ENCODE measurements at places on chromosomes 4 and X.

DNA sequence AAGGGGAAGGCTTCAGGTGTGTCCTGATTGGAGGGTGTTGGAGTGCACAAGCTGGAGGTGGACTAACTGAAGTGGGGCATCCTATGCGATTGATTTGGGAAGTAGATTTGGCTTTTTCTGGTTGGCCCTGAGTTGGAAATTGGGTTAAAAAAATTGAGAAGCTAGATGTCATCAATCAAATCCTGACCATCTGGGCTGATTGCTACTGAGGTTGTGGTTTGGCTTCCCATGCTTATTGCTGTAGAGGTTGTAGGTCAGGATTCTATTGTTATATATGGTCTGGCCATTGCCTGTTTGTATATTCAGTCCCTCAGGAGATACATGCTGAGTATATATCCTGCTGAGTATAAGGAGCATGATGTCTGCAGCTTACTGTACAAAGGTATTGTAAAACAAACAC is 7.7 kb upstream of the ZNF81 start:
- DNase-seq, result no peak

DNA sequence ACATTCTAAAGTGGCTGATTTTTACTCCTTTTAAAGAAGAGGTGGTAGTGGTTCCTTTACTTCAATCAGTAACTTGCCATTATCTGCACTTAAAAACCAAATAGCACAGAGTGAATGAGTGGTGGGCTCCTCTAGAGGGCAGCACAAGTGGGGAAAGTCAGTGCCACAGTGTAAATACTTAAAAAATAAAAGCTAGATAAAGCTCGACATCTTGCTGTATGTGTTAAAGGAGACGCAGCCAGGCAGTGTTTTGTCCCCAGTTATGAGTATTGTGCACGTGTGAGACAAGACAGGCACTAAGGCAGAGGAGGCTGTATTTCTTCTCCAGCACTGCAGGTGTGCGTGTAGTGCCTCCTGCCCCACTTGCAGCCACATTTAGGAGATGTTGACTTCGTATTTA is 24.6 kb downstream of the NAP1L5 start:
- peak; percentile 48 for DNase-seq

- no peak for DNase-seq
Measured at GRCh38 chr4:40734497-40734896, 15.3 kb upstream of the NSUN7 start.

DNA sequence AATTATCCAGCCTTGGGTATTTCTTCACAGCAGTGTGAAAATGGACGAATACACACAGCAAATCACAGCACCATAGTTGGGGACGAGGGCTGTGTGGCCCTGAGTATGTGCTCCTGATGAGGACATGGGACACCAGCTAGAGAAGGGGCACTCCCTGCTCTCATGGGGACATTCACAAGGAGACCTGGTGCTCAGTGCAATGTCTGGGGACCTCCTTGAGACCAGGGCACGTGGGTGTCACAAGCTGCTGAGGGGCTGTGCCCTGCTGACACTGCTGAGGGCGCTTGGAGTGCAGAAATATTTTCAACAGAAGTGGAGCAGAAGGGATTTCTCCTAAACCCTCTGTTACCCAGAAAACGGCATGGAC is 65.4 kb downstream of the TRMT44 start:
- no peak for DNase-seq

DNA sequence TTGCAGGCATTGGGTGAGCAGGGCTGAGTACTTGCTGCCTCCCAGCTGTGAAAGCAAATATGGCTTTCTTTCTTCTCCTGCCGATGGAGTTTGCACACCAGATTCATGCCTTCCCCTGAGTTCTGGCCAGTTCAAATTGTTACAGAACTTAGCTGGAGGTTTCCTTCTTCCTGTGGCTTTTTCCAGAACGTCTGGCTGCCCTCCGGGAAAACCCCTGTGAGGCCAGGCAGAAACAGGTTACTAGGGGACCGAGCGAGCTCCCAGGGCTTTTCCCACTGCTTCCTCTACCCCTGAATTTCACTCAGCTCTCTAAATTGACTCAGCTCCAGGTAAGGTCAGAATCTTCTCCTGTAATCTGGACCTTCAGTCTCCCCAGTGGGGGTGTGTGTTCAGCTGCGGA is 482.4 kb downstream of the C4orf33 start:
- no peak for DNase-seq

- DNase-seq, result no peak
Measured at GRCh38 chr4:124974152-124974551, 261.6 kb upstream of the ANKRD50 start.

GRCh38 chr4:77734928-77735327 is 84.2 kb downstream of the CNOT6L start:
- DNase-seq, result peak; percentile 77

DNA sequence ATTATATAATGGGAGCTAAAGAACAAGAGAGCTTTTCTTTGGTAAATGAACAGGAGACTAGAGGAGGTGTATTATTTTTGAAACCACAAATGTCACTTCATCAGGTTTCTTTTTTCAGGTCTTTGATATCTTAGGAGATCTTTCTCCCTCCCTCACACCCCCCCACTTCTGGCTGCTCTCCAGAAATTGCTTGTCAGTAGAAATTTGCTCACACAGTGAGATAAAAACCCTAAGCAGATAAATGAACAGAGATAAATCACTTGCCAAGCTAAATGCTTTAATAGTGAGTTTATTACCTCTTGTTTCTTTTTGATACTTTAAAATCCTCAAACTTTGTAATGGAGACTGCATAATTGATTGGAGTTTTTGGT is 421.2 kb upstream of the TENM3 start:
- DNase-seq, result peak; percentile 59

DNA sequence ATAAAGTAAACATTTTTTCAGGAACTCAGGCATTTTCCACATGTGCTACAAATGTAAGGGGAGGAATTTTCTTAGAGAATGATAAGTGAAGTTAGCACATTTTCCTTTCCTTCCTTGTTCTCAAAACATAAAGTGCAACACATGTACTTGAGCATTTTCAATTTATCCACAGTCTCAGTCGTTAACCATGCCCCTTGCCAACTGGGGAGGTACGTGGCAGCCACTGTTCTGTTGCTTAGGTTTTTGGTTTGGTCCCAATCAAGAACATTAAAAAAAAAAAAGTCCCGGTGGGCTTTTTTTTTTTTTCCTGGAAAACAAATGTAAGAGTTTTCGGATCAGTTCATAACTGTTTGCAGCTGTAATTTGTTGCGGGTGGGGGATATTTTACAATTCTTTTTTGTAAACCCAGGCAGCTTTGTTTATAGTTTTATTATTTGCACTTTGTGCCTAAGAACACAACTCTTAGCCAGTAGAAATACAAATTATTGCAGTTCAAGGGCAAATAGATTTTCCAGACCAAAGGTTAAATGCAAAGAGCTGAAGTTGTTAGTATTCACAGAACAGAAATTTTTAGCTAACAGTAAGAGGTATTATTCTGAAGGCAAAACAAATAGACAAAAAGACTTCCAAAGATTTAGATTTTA is 112.1 kb upstream of the NAP1L5 start:
- no peak for DNase-seq

DNA sequence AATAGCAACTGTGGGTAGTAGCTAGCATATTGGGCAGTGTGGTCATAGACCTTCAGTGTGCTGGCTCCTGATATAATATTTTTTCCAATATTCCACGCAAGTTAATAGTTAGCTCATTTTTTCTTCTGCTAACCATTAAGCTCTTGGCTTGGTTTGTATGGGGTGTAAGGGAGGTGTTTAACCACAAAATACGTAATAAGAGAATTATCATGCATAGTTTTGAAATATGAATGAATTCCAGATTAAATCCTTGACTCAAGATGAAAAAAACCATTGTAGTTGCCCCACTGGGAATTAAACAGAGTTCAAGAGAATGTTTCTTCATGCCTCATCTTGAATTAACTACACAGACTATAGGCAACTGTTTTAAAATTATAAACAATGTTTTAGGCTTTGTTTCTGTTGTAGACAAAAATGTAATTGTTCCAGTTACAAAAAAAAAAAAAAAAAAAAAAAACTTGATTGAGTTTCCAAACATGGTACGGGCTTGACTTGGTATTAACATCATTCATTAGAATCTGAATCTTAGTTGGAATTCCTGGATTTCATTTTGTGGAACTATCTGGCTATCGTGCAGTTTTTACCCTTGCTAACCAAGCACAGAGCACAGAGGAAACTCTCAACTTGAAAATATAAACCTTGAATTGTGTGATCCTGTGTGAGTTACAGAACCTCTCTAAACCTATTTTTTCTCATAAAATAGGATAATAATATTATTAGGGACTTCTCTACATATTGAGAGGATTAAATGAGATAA is 28.4 kb downstream of the CXCL1 start:
- DNase-seq, result no peak

DNA sequence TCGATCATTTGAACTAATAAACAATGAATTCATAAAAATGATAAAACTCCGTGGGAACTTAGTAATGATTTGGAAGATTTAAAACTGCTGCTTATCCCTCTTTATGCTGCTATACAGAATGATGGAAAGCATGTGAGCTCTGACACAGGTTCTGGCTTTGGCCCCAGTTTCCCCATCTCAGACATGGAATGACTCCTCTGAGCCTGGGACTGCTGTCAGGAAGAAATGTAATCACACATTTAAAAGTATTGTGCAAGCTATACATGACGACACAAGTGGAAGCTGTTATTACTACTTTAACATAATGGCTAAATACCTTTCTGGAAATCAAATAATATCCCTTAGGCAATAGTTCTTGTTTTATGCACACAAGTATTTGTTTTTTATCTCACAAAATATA is 161.7 kb downstream of the DCHS2 start:
- DNase-seq, result no peak

DNA sequence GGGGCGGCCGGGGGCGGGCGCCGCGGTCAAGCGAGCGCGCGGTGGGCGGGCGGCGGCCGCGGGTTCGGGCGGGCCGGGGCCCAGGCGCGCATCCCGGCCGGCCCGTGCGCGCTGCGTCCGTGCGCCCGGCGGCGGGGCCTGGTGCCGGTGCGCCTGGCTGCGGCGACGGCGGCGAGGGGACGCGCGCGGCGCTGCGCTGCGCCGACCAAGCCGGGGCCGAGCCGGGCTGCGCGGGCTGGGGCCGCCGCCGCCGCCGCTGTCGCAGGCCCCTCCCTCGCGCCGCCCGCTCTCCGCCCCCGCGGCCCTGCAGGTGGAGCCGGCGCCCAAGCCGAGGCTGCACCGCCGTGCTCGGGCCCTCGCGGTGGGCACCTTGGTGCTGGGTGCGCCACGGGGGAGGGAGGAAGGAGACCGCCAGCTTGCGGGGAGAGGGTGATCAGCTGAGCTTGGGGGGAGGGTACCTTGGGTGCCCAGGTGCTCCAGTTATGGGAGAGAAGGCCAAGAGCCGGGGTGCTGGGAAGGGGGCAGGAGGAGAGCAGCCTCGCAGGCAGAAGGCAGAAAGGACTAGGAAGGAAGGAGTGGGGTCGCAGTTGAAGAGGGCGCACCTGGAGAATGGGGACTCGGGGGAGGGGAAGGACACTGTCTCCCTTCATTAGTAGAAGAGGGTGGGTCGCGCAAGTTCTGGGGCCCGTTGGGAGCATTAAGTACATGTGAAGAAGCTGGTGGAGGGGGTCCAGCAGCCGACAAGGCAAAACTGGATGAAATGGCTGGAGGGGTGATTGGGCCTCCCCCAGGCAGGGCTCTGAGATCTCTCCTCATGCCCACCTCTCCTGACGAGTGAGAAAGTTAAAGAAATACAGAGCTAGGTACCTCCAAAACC is at the start of gene PPP2R2C:
TSS of gene PPP2R2C (minus strand) at position 228 of the 877 bp plus-strand sequence. CDS start 385 bp downstream, outside the sequence.
- DNase-seq, result no peak

GRCh38 chr4:152352622-152353116 is 183.2 kb downstream of the FBXW7 start:
- peak; percentile 94 for DNase-seq

DNA sequence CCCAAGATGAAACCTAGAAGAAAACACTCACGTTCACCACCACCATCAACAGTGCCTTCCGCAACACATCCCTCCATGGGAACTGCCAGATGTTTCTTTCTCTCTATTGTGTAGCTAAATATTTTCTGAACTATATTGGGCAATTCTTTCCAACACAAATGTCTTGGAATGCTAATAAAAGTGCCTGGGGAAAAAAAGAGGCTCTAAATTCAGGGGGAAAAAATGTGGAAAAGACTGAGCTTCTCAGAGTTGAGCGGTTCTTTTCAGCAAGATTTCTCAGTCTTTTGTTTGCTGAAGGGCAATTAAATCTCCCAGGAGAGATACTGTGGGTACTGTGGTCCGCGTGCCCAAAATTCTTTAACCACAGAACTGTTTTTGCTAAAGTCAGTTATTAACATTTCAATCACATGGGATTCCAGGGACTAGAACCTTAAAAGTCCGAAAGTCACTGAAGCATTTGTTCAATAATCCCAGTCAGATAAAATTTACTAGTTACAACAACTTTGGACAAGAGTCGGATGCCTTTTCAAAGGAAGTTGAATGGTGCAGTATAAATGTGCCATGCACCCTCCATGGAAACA is 51.9 kb upstream of the DHRSX start:
- DNase-seq, result no peak

DNA sequence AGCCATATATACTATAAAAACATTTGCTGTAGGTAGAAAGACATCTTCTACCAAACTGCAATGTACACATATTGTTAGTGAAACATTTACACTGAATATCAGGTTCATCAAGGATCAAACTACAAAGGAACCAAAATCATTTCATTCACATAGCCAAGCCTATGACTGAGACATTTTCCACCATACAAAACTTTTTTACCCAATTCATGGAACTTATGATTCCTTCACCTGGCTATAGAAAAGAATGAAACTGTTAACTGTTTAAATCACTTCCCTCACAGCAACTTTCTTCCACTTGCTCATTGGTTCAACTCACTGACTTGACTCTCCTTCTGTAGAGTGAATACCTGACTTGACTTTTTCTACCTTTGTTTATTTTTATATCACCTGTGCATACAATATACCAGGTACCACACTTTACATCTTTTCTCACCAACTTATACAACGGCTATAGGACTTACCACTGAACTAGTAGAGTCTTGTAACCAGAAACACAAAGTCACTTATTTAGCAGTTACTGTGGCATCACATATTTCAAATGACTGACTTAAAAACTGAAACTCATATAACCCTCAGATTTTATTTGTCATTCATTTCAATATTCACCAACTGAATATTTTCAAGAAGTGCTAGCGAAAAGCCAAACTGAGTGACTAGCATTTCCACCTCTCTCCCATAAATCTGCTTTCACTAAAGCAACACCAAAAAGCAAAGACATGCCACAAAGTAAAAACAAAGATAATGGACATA is 30.9 kb downstream of the CAMK2D start:
- no peak for DNase-seq

DNA sequence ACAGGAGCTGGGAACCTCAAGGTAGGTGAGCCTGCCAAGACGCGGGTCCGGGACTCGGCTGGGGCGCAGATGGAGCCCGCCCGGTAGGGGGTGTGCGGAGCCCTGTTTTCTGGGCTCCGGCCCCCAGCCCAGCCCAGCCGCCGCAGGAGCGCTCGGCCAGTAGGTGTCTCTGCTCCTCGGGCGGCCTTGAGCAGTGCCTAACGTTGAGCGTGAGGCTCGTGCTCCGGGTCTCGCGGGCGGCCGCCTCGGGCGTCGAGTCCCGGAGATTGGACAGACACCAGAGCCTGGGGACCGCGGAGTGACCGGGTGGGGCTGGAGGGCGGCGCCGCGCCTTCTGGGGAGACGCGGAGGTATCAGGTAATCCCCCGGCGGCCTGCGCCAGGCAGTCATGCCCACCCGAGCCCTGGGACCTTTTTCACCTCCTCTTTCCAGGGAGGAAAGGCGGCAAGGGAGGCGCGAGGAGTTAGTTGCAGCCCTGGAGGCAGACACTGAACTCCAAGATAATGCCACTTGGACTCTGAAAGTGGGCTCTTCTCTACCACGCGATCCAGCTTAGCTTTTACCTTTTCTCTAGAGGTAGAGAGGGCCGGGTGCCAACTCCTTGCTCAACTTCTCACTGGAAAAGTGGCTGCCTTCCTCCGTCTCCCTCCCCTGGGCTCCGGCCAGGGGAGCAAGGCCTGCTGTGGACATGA is 14.5 kb upstream of the FGG start:
- DNase-seq, result peak; percentile 51

Measured in brain microvascular endothelial cell (primary cell).